ENCODE measurements at places on chromosomes 4 and X.

- DNase-seq, result no peak
Measured at GRCh38 chr4:19829101-19829500, 422.6 kb upstream of the SLIT2 start.

DNA sequence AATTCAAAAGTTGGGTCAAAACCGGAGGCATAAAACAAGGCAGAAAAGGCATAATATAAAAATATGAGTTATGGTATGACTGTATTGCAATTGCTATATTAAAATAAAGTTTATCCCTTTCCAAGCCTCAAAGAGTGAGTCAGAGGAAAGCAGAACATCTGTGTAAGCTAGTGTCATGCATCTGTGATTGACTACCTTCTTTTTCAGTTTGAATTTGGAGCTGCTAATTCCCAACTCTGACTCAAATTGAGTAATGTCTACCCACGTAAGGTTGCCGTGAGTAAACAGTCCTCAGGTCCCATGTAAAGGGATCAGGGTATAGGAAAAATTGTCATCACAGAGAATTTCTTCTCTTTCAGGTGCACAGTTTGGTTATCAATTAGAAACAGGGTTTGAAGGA lies 6.5 kb upstream of the SLITRK4 start:
- no peak for DNase-seq

- DNase-seq, result no peak
Measured at GRCh38 chrX:1591863-1592469, 562 bp downstream of the AKAP17A start.

DNA sequence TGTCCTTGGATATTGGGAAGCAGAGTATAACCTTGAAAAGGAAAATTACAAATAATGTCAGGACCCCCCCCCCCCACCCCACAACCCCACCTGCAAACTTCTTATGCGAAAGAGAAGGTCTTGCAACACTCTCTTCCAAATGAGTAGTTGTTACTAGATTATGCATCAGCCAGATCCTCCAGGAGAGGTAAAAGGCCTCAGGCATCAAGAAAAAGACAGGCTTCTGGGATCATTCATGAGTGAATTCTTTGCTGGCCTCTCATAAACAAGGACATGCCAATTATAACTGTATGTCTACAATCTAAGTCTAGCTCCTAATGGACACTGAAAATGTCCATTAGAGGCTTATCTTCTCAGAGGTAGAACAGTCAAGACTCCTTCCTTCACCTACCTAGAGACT lies 1443.3 kb downstream of the RAPGEF2 start:
- DNase-seq, result no peak

GRCh38 chr4:38290914-38291313 lies 330.7 kb downstream of the PTTG2 start:
- DNase-seq, result no peak

DNA sequence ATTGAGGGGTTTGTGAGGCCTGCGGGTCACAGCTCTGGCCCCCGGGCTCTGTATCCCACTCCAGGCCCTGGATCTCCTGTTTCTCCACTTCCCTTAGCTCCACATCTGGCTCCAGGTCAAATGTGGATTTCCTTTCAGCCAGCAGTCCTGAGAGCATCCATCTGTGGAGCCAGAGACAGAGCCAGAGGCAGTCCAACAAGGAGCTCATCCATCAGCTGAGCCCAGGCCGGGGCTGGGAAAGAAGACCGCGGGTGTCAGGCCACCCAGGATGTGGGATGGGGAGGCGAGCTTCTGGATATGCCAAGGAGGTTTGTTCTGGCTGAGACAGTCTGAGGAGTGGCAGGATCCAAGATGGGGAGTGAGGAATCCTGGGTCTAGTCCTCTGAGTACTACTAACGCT lies 91.7 kb downstream of the EFNB1 start:
- no peak for DNase-seq

DNA sequence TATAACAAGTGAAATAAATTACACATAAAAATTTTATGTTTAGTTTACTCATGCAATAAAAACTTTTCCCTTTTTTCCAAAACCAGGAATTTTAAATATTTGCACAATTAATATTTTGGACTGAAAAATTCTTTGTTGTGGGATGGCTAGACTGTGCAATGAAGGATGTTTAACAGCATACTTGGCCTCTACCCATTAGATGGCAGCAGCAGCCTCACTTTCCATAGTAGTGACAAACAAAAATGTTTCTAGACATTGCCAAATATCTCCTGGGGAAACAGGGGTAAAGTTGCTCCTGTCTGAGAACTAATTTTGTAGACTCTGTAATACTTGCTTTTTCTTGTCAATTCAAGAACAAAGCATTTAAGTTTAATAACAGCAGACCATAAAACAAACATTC lies 49.8 kb downstream of the SCLT1 start:
- no peak for DNase-seq

DNA sequence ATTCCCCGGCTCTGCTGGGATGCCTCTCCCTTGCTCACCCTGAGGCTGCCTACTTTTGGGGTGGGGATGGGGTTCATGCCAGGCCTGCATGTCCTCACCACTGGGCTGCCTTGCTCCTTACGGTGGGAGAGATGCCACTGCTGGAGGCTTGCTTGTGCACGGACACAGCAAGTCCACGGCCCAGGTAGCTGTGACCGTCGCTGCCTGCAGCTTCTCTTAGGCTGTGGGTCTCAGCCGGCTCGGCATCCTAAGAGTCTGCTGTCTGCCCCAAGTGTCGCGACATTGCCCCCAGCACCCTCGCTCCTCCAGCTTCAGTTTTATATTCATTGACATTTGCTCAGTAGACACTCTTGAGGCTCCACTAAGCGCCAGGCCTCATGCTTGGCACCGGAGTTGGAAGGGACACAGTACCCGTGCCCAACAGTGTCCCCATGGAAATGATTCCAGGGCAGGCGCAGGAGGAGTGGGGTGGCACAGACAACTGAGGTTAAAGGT lies 58.3 kb downstream of the TBC1D14 start:
- no peak for DNase-seq

DNA sequence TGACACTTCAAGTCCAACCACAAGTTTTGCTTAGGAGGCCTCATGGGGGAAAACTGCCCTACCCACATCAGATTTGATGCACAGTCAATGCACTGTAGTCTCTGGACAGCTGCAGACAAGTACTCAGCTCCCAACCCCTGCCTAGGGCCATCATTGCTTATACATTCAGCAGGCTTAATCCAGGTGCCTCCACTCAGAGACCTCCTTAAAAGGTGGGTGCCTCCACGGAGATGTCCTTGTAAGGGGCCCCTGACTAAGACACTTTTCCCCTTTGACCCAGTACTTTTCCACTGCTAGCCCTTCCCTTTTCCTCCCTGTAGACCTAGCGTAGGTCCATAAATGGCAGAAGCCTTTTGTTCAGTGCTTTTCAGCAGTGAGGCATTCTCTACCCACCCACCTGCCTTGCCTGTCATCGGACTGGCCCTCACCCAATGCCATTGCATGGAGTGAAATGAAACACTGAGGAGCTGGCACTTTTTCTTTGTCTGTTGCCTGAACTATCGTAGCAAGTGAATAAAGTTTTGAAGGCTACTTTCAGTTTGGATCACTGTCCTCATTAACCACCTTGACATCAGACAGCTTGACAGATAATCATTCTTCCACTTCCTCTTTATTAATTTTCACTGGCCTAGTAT lies 23.8 kb upstream of the PLK4 start:
- DNase-seq, result no peak

GRCh38 chr4:186624951-186625350 lies 69.6 kb upstream of the MTNR1A start:
- no peak for DNase-seq

DNA sequence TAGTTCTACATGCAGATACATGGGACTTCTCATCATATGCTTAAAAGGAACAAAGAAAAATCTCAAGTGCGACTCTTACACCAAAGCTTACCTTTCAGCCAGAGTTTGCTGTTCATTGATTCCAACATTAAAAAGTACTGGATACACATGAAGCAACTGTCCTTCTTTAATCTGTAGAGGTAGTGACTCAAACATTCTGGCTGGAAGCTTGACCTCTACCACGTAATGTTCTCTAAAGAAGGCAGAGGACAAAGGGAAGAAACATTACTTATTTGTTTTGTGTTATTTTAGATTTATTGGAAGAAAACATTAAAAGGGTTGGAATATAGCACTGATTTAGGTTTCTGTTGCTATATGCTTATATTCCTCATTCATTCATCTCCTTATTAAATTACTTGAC lies 476.1 kb downstream of the IL15 start:
- no peak for DNase-seq

GRCh38 chrX:96861661-96862060 lies 22.0 kb upstream of the RPA4 start:
- DNase-seq, result no peak

GRCh38 chr4:142423861-142424260 lies 422.2 kb downstream of the INPP4B start:
- DNase-seq, result no peak

DNA sequence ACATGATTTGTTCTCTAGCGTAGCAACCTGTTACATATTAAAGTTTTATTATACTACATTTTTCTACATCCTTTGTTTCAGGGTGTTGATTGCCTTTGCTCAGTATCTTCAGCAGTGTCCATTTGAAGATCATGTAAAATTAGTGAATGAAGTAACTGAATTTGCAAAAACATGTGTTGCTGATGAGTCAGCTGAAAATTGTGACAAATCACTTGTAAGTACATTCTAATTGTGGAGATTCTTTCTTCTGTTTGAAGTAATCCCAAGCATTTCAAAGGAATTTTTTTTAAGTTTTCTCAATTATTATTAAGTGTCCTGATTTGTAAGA lies 2.4 kb downstream of the ALB start:
- DNase-seq, result no peak

DNA sequence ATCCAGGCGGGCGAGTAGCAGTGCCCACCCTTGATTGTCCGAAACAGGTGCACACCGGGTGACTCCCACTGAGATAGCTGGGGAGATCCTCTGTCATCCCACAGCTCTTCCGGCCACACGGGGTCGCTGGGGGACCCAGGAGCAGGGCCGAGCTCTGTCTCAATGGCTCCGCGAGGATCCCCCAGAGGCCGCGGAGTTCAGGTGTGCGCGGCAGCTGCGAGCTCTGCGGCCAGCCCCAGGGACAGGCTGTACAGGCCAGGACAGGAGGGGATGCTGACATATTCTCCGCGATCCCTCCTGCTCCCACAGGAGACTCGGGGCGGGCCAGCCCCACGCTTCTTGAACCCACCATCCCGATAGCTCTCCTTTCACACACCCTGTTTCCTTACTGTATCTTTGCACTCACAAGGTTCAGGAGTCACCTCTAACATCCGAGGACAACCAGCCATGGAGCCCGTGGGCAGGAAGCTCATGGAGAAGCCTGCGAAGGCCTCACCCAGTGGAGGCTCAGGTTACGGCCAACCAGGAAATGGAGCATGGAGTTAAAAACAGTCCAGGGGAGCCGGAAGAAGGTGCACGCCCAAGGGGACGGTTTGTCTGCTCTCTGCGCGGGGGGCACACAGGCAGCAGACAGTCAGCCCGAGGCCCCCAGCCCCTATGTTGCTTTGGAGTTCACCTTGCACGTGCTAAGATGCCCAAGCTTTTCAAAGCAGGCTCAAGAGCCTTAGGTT lies 77.9 kb upstream of the AMELX start:
- DNase-seq, result no peak

DNA sequence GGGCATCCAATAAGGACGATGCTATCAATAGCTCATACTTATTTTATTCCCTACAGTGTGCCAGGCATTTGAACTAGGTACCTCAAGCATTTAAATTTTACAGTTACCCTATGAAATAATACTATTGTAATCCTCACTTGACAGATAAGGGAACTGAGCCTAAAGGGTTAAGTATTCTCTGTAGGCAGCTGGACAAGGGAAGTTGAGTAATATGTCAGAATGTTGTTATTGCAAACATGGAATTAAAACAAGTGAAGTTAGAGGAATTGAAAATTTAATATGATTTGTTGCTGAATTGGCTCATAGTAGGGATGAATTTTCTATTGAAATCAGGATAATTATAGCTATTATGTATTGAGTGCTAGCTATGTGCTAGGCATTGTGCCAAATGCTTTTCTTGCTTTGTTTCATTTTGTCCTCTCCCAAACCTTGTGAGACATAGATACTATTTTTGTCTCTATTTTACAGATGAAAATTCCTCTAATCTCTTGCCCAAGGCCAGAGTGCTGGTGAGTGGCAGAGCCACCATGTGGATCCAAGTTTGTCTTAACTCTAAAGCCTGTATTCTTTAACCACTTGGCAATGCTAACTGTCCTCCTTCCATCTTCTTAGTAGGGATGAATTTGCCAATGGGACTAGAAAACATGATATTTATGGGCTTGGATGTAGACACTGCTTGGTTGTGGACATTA lies 58.1 kb downstream of the TMEM164 start:
- DNase-seq, result no peak

- no peak for DNase-seq
Measured at GRCh38 chr4:115042496-115042895, 70.9 kb downstream of the NDST4 start.

DNA sequence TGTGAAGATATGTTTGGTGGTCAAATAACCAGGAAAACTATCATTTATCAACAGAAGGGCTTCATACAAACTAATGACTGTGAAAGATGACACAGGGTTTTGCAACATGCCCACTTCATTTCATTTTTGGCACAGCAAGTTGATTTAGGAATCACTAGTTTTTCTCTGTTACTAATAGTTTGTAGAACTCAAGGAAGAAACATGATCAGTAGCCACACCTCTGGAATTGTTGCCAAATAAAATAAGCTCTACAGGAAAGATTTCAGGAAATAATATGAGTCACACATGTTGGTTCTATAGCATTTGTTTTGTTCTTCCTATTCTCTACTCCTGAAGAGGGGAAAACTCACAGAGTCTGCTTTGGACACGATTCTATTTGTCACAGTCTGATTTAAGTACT lies 255.4 kb downstream of the TLL1 start:
- DNase-seq, result no peak

DNA sequence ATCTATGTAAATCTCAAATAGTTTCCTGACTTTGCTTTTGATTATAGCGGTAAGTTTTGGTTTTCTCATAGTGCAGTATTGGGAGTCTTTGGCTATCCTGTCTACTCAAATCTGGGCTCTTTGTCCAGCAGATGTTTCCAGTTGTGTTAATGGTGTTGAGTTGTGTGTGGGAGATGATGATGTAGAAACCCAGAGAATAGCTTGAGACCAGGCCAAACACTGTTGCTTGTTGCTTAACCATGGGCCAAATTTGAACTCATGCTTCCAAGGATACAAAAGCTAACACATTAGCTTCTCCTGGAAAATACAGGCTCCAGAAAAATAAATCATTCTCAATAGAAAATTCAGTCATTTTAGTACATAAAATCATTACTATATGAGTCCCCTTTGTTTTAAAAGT lies 82.6 kb upstream of the GYPA start:
- DNase-seq, result no peak

DNA sequence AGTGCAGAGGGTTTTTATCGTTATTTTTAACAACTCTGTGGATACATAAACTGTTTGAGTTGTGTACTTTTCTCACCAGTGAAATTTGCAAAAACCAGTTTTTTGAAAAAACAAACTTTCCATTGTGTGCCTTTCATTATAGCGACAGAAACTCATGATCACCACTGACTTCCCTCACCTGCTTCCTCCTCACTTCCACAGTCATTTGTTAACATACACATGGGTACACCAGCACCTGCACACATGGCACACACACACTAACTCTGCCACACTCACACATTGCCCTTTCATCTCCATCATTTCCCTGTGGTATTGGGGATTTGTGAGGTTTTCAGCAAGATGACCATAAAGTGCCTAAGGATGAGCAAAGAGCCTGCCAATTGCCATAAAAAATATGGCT lies 20.6 kb downstream of the CLDN22 start:
- no peak for DNase-seq

- DNase-seq, result no peak
Measured at GRCh38 chr4:55440786-55441185, 45.0 kb downstream of the TMEM165 start.

GRCh38 chr4:141463678-141464077 lies 172.7 kb upstream of the IL15 start:
- DNase-seq, result no peak
